ENCODE measurements at places on chromosomes 12 and 14. TPM values are rescaled to one million over a fixed set of nuclear protein-coding genes. Genes with fewer than 3 reads are reported as not detected.
A peak's percentile ranks its signal among the peaks of the same experiment; 100 is the strongest.

DNA sequence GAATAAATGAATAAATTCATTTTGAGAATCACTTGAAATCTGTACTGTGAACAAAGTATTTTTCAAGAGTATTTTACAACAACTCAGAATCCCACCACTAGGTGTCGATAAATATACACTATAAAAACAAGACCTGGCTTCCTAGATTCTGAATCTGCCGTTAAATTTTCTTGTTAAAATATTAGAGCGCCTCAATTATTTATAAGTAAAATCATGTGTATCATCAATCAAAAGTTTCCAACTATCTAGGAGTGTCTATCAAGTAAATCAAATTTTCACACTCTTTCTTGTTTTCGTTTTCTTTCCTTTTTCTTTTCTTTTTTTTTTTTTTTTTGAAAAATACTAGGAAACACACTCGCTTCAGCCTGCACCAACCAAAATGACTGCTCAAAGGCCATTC is 179.2 kb upstream of the DCN start:
- DNase-seq, result peak; percentile 59

The GMPR2 gene
- total RNA-seq, result 101 TPM

DNA sequence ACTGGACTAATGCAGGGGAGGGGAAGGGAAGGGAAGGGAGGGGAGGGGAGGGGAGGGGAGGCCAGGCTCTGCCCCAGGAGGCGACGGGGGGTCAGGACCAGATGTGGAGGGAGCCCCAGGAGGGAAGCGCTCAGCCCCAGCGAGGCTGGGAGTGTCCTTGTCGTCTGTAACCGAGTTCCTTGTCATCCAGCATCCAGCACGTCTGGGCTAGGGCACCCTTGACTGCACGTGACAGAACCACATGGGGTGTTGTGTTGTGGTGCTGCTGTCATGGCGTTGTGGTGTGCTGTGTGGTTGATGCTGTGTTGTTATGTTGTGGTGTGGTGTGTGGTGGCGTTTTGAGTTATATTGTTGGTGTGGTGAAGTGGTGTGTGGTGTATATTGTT is 28.4 kb upstream of the SFSWAP start:
- no peak for DNase-seq

DNA sequence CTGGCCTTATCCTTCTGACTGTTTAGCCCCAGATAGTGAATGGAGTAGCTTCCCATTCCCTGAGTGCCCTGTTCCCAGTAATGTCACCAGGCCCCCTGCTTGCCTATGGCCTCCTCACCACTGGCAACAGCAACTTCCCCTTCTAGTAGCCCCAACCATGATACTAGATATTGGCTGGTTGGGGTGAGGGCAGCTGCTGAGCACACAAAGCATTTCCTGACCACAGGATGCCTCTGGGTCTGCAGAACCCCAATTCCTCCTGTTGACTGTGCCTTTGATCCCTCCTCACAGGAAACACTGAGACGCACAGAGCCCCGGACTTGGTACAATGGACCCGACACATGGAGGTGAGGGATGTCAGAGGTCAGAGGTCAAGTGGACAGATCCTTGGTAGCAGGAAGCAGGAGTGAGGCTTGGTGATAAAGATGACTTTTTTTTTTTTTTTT is 597 bp downstream of the SOAT2 start:
- DNase-seq, result no peak

The TAS2R7 gene
- not detected for total RNA-seq

DNA sequence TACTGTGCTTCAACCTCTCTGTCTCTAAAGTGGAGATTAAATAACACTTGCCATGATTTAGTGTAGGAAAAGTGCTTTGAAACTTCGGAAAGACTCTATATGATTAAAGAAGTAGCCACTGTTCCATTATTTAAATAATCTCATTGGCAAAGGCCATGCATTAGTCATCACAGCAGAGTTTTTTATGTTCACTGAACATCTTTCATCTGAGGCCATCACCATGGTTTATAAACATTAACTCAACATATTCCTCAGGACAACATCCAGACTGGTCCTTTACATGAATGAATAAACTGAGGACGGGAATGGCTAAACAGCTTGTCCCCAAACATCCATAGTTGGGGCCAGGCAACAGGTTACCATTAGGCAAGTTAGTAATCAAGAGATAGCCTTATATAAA is 124.6 kb upstream of the FRMD6 start:
- DNase-seq, result no peak

GRCh38 chr14:93727039-93727740 is 61.1 kb downstream of the PRIMA1 start:
- DNase-seq, result no peak

The CACNB3 gene
- 25.0 TPM for total RNA-seq

The ACTR6 gene
- 61.9 TPM for total RNA-seq

DNA sequence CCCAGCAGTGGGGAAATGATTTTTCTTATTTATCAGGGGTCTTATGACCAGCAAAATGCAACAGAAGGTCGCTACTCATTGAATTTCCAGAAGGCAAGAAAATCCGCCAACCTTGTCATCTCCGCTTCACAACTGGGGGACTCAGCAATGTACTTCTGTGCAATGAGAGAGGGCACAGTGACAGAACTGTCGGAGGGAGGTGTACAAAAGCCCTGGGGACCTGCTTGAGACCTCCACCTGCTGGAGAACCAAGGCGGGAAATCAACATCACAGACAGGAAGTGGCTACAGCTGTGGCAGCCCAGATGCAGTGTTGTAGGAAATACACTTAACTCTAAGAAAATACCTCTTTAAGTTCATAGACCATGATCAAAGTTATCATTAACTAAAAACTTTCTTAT is 250.9 kb upstream of the OR4E1 start:
- peak; percentile 10 for DNase-seq

DNA sequence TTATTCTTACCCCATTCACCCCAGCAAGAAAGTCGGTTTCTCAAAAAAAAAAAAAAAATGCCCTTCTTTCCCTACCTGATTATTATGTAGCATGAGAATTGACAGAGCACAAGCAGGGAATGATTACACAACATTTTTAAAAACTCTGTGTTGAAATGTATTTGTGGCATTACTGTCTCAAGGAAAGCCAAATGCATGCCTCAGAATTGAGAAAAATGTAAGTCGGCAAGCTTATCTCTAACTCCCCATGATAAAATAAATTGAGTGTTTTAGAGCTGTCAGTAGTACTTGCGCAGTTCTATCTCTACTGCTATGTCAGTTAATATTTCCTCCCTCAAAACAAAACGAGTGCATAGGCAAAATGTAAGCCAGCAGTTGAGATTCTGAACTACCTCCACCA is 25.7 kb downstream of the ANO4 start:
- DNase-seq, result no peak

- DNase-seq, result peak; percentile 33
These were observed 5.0 kb downstream of the SLC25A21 start for GRCh38 chr14:37167151-37168047.

GRCh38 chr12:89470741-89471509 is 53.7 kb downstream of the GALNT4 start:
- DNase-seq, result peak; percentile 61

DNA sequence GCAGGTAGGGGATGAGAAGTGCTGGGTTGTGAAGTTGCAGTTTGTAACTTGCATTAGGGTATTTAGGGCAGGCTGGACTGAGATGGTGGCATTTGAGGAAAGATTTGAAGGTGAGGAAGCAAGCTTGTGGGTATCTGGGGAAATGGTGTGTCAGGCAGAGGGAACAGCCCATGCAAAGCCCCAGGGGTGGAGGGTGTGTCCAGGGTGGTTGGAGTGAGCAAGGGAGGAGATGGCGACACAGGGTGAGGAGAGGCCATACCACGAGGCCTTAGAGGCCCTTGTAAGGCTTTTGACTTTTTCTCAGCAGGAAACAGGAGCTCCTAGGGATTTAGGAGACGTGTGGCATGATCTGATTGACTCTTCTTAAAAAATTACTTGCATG is 136.9 kb downstream of the NUAK1 start:
- DNase-seq, result no peak

- no peak for DNase-seq
These were observed 10.7 kb upstream of the KRT82 start for GRCh38 chr12:52416795-52417194.

The MYF5 gene
- not detected for total RNA-seq

DNA sequence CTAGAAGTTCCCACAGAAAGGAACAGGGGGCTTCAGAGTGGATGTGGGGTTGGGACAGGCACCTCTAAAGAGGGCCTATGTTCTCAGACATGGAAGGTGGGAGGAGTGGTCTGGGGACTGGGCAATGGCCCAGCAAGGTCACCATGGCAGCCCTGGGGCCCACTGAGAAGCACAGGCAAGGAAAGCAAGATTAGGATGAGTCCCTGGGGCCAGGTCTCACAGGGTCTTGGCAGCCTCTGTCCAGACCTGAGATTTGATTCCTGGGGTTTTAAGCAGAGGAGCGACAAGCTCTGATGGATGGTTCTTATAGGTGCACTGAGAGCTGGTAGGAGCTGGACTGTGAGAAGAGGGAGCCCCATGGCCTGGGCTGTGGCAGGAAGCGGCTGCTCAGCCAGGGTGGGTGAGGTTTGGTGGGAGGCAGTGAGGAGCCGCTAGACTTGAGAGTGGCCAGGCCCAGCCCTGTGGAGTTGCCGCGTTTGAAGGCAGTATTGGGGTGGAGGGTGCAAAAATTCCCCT is 44.0 kb downstream of the DLK1 start:
- DNase-seq, result no peak

DNA sequence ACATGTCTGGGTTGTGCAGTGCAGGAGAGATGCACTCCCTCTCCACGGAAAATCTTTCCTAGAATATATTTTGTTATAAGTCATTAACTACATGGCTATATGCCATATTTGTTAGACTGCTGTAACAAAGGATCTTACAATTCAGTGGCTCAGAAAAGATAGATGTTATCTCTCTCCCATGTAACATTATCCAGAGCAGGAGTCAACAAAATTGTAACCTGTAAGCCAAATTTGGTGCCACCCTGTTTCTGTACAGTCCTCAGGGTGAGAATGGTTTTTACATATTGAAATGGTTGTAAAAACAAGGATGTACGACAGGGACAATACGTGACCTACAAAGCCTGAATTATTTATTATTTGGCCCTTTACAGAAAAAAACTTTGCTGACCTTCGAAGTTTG is 155.5 kb downstream of the KIF21A start:
- no peak for DNase-seq

The MDP1 gene
- 20.1 TPM for total RNA-seq

- no peak for DNase-seq
These were observed 1.3 kb downstream of the FAM222A start for GRCh38 chr12:109714913-109715244.

The KRT1 gene
- not detected for total RNA-seq

- no peak for DNase-seq
These were observed 36.5 kb downstream of the UBE3B start for GRCh38 chr12:109513977-109514376.

DNA sequence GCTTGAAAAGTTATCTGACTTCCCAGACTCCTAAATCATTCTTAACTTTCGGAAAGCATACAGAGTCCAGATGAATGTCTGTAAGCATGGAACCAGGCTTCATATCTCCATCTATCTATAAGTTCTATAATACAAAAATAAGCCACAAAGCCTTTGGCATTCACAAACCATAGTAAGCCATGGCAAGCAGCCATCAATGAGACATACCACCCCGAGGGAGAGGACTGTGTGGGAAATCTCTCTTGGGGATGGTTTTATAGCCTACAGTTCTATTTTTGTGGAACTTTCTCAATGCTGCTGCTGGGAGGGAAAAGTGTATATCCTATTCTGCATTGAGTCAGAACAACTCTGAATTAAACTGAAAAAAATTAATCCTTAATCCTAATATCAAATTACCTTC is 20.4 kb downstream of the EGLN3 start:
- no peak for DNase-seq

The FGF23 gene
- 0.58 TPM for total RNA-seq

GRCh38 chr12:57182918-57183575 is 33.5 kb upstream of the NXPH4 start:
- peak; percentile 81 for DNase-seq

- no peak for DNase-seq
These were observed 81.9 kb downstream of the CFAP54 start for GRCh38 chr12:96571101-96571862.

The VRTN gene
- 18.6 TPM for total RNA-seq

The RNASE7 gene
- total RNA-seq, result not detected

- DNase-seq, result no peak
These were observed 57.9 kb downstream of the ANO6 start for GRCh38 chr12:45273717-45274271.

The KLHL33 gene
- 0.22 TPM for total RNA-seq

GRCh38 chr12:389142-390096 is at the start of gene KDM5A:
Gene KDM5A (minus strand): TSS chr12:389320. CDS start chr12:389091, 229 bp downstream.
- DNase-seq, result peak; percentile 97

DNA sequence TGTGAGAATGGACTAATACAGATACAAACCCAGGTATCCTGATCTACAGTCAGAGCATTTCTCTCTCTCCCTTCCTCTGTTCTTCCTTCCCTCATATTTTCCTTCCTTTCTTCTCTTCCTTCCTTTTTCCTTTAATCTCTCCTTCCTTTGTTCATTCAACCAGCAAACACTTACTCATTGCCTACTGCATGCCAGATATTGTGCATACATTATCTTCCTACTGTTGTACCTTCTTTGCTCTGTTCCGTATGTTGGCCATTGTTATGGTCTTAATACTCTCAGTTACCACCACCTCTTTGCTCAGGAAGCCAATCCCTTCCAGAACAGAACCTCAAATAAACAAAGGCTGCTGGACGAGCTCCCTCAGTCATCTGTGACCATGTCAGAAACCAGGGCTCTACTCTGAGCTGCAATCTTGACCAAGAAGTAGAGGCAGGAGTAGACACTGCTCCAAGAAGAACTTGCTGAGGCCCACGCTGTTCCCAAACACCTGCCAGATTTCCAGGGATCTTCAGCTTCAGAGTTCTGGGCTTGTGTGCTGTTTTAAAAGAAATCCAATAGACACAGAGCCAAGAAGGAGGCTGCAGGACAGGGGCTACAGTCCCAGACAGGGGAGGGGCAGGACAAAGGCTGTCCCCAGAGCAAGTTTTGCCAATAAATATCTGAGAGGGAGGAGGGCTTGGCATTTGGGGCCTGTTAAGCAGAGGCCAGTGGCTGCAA is 526.7 kb upstream of the TBX3 start:
- no peak for DNase-seq

DNA sequence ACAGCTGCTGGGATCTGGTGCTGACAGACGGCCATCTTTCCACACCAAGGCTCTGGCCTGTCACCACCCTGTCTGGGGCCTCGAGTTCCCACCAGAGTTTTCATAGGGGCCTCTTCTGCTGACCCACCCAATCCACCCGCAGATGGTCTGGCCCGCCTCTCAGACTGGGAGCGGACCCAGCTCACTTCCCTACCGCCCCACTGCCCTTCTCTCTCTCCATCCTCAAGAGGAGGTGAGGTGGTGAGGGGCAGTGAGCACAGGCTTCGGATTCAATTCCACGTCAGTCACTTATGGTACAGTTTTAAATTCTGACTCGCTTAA is 12.3 kb upstream of the RPS6KL1 start:
- no peak for DNase-seq

DNA sequence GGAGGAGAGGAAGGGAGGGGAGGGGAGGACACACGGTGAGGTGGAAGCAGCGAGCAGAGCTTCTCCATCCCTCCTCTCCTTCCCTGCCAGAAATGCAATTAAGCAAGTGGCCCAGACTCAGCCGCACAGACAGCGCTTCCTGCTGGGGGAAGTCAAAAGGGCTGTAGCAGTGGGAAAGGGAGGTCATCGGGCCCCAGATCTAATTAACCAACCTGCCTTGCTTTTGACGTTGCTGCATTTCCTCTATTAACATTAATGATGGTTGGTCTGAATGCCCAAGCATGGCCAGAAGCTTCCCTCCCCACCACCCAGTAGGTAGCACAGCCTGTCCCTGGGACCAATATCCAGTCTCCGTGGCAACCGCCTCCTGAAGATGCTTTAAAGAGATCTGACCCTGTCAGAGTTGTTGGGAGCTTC is 4.6 kb upstream of the NGB start:
- peak; percentile 70 for DNase-seq

The KRT74 gene
- not detected for total RNA-seq

The ABCC9 gene
- not detected for total RNA-seq
